ENCODE measurements at places on chromosomes 1 and 21. TPM values are rescaled to one million over a fixed set of nuclear protein-coding genes. Genes with fewer than 3 reads are reported as not detected.

The OR2L2 gene
- total RNA-seq, result not detected

The DISC1 gene
- total RNA-seq, result 0.91 TPM

The STK40 gene
- total RNA-seq, result 6.4 TPM

The CFAP45 gene
- total RNA-seq, result not detected

The CXADR gene
- 11.5 TPM for total RNA-seq

The TLR5 gene
- not detected for total RNA-seq

The MSTO1 gene
- 29.7 TPM for total RNA-seq

The AQP10 gene
- total RNA-seq, result not detected

The AKR7A3 gene
- not detected for total RNA-seq

The TSNAX gene
- total RNA-seq, result 29.8 TPM

The SLC1A7 gene
- not detected for total RNA-seq

The PPM1J gene
- 1.1 TPM for total RNA-seq

The B3GALT2 gene
- total RNA-seq, result not detected

The CGN gene
- total RNA-seq, result 0.61 TPM

The SELENOF gene
- 251 TPM for total RNA-seq

The GAS5 gene
- 209 TPM for total RNA-seq

- no peak for DNase-seq
These were observed 42.3 kb downstream of the NVL start for GRCh38 chr1:224287714-224288113.

GRCh38 chr1:110281363-110282290 lies 57.5 kb upstream of the RBM15 start:
- DNase-seq, result no peak

GRCh38 chr21:45164124-45164511 lies 89.7 kb downstream of the ADARB1 start:
- no peak for DNase-seq

DNA sequence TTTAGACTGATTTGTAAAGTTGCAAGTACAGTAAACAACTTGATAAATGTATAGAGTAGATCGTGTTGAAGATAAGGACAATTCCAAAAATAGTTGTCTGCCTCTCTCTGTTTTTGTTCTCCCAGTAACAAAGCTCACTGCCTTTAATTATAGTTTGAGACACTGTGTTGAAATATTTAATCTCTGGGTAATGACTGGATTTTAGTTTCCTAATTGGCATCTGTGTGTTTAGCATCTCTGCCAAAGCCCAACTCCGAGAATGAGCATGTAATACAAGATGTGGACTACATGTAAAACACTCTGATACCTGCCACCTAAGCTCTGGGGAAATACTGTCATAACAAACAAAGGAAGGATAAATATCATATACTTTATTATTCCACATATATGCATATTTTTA lies 27.7 kb upstream of the SDE2 start:
- no peak for DNase-seq

DNA sequence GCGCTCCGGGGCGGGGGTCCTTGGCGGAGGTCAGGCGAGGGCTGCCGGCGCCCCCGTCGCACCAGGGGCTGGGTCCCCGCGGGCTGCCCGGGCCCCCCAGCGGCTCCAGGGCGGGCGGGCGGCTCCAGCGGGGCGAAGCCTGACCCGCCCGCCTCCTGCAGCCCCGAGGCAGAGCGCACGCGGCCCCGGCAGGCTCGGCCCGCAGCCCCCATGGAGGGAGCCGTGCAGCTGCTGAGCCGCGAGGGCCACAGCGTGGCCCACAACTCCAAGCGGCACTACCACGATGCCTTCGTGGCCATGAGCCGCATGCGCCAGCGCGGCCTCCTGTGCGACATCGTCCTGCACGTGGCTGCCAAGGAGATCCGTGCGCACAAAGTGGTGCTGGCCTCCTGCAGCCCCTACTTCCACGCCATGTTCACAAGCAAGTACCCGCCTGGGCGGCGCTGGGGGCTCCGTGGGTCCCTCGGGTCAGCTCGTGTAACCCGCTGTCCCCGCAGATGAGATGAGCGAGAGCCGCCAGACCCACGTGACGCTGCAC lies 817 bp downstream of the KLHL17 start:
- no peak for DNase-seq

DNA sequence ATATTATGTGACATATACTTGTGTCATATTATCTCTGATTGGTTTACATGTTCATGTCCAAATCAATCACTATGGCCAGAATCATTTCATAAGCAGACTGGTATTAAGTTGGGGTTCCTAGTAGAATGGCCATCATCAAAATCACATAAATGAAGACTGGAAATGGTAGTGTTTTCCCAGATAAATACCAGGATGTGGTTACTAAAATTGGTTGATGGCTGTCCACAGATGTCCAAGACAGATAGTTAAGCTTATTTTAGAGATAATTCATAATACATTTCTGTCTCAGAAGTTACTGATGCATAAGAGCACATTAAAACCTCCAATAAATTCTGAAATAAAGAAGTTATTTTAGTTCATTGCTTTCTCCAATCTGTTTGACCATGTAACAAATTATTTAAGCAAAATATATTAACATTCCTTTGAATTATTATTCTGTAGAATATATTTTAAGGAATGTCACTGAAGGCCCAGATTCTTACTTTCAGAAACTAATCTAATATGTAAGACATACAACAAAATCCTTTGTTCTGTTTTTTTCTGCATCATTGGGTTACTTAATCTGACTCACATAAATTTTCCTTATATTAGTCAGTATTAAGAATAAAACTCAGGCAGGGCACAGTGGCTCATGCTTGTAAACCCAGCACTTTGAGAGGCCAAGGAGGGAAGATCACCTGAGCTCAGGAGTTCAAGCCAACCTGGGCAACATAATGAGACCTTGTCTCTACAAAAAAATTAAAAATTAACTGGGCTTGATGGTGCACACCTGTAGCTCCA lies 483.9 kb downstream of the PTPRC start:
- DNase-seq, result peak; percentile 41

- no peak for DNase-seq
These were observed 28.7 kb downstream of the TMEM200B start for GRCh38 chr1:29094954-29095353.

GRCh38 chr1:20604678-20605077 lies 15.8 kb downstream of the CDA start:
- no peak for DNase-seq

GRCh38 chr1:53992085-53992874 lies 25.7 kb downstream of the LDLRAD1 start:
- DNase-seq, result no peak

GRCh38 chr1:219422811-219423598 lies 189.9 kb downstream of the ZC3H11B start:
- no peak for DNase-seq

DNA sequence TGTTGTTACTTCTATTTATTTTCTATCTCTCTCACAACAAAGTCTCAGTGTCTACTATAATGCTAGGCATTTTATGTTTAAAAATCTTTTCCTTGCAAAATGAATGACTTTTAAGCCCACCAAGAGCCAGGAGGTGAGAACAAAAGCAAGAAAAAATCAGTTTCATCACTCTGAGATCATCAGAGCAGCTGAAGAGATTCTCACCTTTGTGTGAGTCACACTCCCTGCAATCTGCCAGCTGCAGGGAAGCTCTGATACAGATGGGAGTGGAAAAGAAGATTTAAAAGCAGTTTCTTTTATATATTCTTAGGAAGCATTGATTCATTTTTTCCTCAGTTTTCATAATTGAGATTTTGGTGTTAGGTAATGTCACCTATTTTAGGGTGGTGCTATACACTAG lies 107.6 kb downstream of the LHX9 start:
- peak; percentile 2 for DNase-seq

DNA sequence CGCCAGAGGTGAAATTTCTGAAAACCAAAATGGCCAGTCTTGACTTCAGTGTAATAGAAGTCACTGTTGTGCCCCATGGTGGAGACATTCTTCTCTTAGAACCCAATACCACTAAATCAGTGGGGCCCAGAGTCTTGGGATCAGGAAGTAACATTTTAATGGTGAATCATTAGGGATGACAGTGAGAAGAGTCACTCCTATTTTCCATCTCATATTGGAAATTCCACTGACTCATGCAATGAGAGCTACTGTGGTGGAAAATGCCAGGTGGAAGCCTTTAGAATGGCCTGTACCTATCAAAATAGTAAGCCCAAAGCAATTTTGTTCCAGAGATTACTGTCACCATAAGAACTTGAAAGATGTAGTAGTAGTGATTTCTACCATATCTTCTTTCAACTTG lies 20.6 kb upstream of the PPM1J start:
- peak; percentile 67 for DNase-seq

- DNase-seq, result no peak
These were observed at the start of gene CD247 for GRCh38 chr1:167518331-167518700. CD247 (minus strand) TSS chr1:167518529; CDS start chr1:167518465, 64 bp downstream.

- no peak for DNase-seq
These were observed 16.9 kb downstream of the SLC19A1 start for GRCh38 chr21:45525153-45525909.

DNA sequence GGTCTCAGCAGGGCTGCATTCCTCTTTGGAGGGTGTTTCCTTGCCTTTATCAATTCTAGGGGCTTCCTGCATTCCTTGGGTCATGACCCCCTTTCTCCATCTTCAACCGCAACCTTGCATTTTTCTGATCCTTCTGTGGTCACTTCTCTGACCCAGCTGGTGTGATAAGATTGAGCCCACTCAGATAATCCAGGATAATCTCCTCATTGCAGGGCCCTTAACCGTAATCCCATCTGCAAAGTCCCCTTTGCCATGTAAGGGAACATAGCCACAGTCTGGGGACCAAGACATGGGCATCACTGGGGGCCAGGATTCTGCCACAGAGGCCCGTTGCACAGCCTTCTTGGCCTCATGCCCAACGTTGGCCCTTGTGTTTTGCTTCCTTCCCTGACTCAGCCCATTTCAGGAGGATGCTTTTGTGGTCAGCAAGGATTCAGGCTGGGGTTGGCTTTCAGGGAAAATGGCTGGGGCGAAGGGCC lies 35.0 kb upstream of the IL19 start:
- DNase-seq, result no peak

GRCh38 chr21:45843426-45843825 lies 138.1 kb upstream of the COL6A1 start:
- no peak for DNase-seq

- peak; percentile 43 for DNase-seq
These were observed 40.1 kb upstream of the MYSM1 start for GRCh38 chr1:58739856-58740466.

GRCh38 chr1:116587501-116588227 lies 16.8 kb upstream of the CD58 start:
- no peak for DNase-seq

GRCh38 chr1:171828794-171829193 lies 12.5 kb upstream of the DNM3 start:
- DNase-seq, result no peak

- DNase-seq, result peak; percentile 16
These were observed 508.6 kb downstream of the RWDD3 start for GRCh38 chr1:95742591-95743089.

- peak; percentile 98 for DNase-seq
These were observed 46.4 kb downstream of the ELF3 start for GRCh38 chr1:202056644-202057334.

GRCh38 chr1:156707417-156708217 lies 2.2 kb upstream of the CRABP2 start:
- DNase-seq, result no peak

GRCh38 chr1:151849871-151850270 lies 3.6 kb downstream of the THEM5 start:
- no peak for DNase-seq

- no peak for DNase-seq
These were observed 36.6 kb downstream of the OLFM3 start for GRCh38 chr1:101960142-101960541.

GRCh38 chr1:41775956-41776585 lies 142.7 kb downstream of the HIVEP3 start:
- DNase-seq, result no peak
